ENCODE measurements at places on chromosomes 13 and 19.

GRCh38 chr13:91297503-91297902 is 50.0 kb upstream of the MIR17HG start:
- DNase-seq: no peak

DNA sequence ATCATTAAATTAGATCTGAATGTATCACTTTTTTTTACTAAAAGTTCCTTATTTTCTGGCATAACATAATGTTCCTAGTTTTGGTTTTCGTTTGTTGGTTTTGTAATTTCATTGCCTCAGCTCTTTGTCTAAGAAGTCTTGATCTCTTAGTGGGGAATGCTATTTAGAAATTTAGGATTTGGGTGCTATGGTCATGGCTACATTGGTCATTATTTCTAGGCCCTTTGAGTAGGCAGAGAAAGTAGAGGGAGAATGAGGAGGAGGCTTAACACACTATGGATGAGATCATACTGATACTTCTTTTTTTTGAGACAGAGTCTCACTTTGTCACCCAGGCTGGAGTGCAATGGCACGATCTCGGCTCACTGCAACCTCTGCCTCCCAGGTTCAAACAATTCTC is 41.8 kb downstream of the PIBF1 start:
- DNase-seq: no peak

DNA sequence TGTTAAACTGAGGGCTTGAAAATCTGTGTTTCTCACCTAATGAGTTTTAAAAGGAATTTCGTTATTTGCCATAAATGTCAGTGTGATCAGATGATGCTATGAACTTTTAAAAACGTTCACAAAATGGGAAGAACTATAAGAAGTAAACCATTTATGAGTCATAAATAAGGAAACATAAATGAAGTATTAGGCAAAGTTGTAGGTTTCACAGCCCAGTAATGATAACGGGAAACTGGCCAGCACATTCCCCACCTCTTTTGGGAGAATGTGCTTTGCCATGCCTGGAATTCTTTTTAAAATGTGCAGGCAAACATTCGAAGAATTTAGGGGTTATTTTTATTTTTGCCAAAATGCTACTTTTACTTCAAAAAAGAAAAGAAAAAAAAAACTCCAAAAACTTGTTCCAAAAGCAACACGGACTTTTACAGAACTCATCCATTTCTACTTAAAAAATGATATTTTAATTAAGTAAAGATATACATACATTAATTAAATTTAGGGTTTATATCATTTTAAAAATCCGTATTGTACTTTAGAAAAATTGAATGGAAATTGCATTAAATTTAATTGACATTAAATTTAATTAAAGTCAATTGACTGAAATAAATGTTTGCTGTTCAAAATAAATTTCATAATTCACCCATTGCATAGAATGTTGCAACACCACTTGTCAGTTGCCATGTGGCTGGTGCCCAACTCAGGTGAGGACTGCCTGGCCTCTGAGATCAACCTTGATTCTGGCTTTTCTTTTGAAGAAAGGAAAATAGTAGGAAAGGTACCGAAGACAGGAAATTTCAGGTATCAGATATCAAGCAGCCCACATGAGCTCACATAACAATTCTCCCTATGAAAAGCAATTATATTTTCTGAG is 1198.5 kb downstream of the EFNB2 start:
- DNase-seq: no peak

- DNase-seq: no peak
Observed at GRCh38 chr13:35600137-35600536, 123.6 kb upstream of the MAB21L1 start.

- no peak for DNase-seq
Observed at GRCh38 chr13:53142306-53142705, 113.7 kb downstream of the OLFM4 start.

- DNase-seq: peak; percentile 26
Observed at GRCh38 chr13:27954406-27954851, 14.7 kb downstream of the CDX2 start.

- DNase-seq: peak; percentile 58
Observed at GRCh38 chr19:54418030-54418929, 3.0 kb downstream of the TTYH1 start.

Data from stimulated activated naive CD8-positive, alpha-beta T cell treated with anti-CD3 and anti-CD28 coated beads, Interleukin-15, Interleukin-2, amounts not matched to agents 100 U/mL and 50 U/mL, for 24 hours (primary cell).